GM23338 (cell line): ENCODE measurements at places on chromosomes 3 and 15.

GRCh38 chr3:28835751-28836150 is 445.1 kb upstream of the RBMS3 start:
- DNase-seq: peak; percentile 48

- DNase-seq: no peak
Observed at GRCh38 chr15:67133026-67133425, 67.6 kb downstream of the SMAD3 start.

GRCh38 chr3:173650596-173650995 is 253.1 kb downstream of the NLGN1 start:
- no peak for DNase-seq

GRCh38 chr3:28577941-28578500 is 229.4 kb upstream of the AZI2 start:
- no peak for DNase-seq

- DNase-seq: peak; percentile 74
Observed at GRCh38 chr15:75346796-75347221, at the start of gene NEIL1. Gene NEIL1, plus strand, starts transcription at chr15:75347039. Its CDS starts 1,867 bp downstream, at chr15:75348906.

DNA sequence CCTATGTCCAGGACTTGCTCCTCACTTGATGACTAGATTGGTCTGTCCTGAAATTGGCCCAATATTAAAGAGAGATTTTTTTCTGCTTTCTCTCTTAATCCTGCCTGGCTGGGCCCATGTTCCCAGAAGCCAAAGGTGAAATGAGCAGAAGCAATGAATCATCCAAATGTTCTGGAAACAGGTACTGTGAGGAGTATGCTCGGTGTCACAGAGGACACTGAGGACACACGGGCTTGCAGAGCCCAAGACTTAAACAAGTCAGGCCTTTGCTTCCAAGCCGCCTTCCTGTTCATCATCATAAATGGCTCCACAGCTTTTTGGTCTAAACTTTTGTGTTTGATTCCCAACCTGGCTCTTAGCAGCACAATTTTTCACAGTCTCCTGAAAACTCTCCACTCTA is 31.4 kb downstream of the EIF3J start:
- DNase-seq: no peak

DNA sequence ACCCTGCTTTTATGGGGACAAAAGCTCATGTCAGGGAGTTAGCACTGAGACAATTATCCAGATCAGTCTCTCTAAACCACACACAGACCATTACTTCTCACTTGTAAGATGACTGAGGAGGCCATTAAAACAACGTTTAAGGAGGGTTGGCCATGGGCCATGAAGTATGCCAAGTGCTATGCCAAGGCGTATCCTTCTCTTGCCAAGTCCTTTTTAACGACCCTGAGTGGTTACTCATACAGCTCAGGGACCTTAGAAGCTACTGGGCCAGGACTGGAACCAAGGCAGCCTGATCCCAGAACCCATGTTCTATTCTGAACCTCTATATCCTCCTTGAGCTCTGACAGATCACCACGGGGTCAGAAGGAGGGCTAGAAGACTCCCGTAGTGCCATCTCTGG is 50.0 kb downstream of the NMNAT3 start:
- DNase-seq: no peak

DNA sequence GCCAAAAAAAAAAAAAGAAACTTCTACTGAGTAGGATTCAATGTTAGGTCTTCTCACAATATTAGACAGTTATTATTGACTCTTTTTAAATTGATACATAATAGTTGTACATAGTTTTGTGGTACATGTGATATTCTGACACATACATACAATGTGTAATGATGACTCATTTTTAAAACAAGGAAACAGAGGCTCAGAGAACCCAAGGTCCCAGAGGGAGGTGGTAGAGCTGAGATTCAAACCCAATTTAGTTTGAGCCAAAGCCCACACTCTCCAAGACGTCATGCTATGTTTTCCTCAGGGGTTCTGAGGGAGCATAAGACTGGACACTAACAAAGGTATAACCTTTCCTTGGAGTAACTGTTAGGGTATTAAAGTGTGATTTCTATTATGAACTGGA is 40.6 kb downstream of the MYO5C start:
- no peak for DNase-seq

- no peak for DNase-seq
Observed at GRCh38 chr15:99099661-99100060, 5.2 kb upstream of the SYNM start.

- DNase-seq: peak; percentile 93
Observed at GRCh38 chr15:27017168-27017809, 46.3 kb downstream of the GABRG3 start.

DNA sequence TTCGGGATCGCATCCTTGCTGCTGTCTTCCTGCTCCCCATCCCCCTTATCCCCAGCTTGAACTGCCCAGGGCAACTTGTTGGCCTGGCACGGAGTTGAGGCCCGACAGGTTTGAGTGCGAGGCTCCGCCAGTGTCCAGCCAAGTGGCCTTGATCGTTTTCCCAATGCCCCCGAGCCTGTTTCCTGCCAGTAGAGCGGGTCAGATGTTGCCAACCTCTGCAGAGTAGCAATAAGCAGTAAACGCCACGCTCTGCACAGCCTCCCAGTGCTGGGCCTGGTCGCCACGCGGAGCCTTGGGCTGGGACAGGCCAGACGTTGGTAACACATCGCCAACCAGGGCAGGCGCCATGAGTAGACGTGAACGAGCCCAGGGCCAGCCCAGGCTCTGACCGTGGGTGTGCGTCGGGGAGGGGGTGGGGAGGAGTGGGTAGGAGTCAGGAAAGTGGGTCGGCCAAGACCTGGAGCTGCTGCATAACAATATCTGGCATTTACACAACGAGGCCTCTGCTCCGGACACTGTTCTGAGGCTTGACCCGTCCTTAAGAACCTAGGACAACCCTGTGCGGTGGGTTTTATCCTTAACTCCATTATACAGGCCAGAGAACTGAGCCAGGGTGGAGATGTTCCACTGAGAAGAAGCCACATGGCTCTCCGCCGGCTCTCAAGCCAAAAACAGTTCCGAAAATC is 444 bp upstream of the ABHD14A start:
- DNase-seq: no peak

GRCh38 chr3:50322386-50323091 is at the start of gene HYAL2:
Gene HYAL2, minus strand, starts transcription at chr3:50322745. Its CDS starts 2,256 bp downstream, at chr3:50320489.
- peak; percentile 77 for DNase-seq

DNA sequence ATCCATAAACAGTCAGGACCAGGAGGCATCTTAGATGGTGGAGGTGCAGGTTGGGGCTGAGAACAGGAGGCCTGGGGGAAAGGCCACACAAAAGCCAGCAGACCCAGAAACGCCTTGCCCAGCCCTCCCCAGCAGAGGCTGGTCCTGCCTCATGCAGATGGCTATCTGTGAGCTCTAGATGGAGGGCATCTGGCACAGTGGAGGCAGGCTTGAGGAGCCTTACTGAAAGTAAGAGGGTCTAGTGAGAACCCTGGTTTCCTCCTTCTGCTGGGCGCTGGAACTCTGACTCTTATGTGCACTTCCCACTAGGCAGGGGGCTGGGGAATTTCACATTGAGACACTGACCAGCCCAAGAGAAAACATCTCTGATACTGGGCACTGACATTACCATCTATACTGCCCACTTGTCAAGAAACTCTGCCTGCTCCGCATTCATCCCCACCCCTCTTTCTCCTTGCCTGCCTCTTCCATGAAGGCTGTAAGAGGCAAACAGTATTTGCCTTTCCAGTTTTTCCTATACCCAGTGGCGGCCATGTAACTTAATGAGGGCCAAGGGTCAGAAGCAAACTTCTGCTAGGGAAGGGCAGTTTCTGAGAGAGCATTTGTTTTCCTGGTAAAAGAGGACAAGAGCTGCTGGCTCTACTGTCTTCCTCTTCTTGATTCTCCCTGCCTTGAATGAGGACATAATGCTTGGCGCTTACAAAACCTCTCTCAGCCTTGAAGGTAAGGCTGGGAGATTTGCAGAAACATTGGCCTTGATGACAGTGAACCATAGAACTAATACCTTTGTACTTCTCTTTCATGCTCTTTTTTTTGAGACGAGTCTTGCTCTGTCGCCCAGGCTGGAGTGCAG is 4.4 kb upstream of the SCN5A start:
- DNase-seq: no peak

- no peak for DNase-seq
Observed at GRCh38 chr15:65201918-65202317, 9.4 kb downstream of the CILP start.

DNA sequence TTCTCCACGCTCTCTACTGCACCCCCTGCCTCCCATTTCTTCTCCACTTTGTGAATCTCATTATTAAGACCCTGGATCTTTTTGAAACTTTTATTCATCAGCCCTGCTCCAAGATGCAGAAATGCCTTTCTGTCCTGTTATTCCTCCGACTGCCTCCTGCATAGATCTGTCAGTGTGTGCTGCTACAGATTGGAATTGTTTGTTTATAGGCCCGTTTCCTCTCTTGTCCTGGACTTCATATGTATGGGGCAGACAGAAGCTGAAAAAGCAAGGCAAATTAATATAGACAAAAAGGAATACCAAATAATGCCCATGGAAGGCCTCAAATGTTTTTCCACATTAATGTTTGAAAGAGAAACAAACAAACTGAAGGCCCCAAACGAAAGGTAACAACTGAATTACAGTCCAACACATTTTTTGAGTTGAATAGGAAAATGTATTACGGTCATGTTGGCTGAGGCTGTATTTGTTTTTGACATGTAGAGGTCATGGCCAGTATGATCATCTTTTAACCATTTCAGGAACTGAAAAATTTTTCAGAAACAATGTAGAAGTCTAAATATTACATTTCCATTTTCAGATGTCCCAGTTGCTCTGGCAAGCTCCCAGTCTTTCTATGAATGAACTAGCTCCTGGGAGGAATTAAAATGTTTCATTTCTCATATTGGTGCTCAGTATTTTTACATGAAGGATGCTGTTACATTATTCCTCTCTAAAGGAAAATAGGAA is 8.8 kb downstream of the CHST2 start:
- DNase-seq: no peak

DNA sequence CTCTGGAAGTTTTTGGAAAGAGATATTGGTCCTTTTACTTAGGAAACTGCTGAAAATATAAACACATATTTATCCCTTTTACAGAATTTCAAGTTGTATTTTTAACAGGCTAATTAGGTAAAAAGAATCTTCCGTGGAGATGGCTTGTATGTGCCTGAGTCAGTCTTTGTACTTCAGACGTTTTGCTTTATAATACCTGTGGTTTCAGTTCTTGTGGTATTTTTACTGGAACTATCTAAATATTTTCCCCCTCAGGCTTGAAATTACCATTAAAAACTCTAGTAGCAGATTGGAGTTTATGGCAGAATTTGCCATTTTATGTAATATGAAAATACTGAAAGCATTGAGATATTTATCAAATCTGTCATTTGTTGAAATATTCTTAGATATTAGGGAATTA is 151.6 kb upstream of the CGNL1 start:
- DNase-seq: no peak

GRCh38 chr3:120471643-120472042 is 20.9 kb upstream of the FSTL1 start:
- no peak for DNase-seq

GRCh38 chr3:127182848-127183714 is 9.8 kb upstream of the PRR23E start:
- peak; percentile 18 for DNase-seq

DNA sequence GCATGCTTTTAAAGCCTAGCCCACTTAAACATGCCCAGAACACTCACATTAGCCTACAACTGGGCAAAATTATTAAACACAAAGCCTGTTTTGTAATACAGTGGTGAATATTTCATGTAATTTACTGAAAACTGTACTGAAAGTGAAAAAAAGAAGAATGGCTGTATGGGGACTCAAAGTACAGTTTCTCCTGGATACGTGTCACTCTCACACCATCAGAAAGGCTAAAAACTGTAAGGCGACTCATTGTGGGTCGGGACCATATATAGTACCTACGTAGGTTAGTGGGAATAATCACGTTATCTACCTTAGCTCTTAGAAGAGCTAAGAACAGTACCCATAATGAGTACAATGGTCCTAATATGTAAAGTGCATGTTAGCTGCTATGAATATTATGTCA is 80.2 kb upstream of the SPATA12 start:
- no peak for DNase-seq

DNA sequence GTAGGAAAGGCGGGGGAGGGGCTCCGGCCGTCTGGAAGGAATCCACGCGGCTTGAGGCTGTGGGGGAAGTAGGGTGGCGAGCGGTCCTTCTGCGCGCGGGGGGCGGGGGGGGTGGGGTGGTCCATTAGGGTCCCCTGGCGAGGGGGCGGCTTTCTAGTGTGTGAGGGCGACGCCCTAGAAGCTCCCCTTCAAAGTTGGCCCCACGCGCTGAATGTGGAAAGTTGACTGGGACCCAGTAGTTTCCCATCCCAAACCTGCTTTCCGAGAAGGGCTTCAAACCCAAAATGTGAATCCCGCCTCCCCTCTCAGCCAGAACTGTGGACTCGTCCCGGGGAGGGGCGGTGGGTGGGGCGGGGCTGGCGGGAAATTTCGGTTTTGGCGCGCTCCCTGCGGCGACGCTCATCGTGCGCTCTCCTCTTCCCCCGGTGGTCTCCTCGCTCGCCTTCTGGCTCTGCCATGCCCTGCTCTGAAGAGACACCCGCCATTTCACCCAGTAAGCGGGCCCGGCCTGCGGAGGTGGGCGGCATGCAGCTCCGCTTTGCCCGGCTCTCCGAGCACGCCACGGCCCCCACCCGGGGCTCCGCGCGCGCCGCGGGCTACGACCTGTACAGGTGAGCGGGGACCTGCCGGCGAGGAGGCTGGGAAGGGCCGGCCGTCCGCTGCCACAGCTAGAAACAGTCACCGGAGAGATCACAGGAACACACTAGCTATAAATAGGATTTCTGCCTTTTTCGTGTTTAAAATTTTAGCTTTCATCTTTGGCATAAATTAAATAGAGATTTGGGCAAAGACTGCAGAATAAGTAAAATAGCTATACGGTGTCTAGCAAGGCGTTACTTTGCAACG is 790 bp downstream of the DUT start:
- peak; percentile 80 for DNase-seq

DNA sequence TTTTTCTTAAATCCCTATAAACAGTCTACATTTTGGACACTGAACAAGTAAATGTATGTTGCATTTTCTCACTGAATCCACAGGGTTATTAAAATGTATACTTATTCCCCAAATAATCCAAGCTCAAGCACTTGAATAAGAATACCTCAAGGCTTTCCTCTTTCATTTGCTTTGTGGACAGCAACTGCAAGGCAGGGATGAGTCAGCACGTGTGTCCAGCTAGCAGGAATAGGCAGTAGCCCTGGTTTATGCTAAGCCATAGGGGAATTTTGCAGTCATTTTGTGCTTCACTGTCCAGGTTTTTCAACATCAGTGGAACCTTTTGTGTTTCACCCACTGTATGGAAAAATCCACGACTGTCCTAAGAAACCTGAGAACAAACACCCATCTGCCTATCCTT is 96.7 kb upstream of the KCNMB2 start:
- peak; percentile 24 for DNase-seq

DNA sequence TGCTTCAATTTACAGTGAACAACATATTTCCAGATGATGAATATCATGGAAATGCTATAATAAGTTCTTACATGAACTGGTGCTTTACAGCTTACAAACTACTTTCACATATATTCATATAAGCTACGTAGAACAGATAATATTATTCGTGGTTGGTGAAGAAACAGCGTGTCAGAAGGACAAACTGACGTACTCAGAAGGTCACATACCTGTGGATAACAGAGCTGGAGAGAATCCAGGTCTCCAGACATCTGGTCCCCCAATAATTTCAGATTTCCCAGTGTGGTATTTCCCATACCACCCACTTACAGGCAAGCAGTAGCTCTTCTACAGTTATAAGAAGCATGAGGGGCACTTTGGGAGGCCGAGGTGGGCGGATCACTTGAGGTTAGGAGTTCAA is 156.6 kb downstream of the PLD1 start:
- no peak for DNase-seq

GRCh38 chr3:105235785-105236184 is 130.9 kb upstream of the ALCAM start:
- DNase-seq: no peak
